ENCODE measurements at places on chromosomes 2 and 18.

GRCh38 chr2:67225287-67225973 lies 171.7 kb upstream of the ETAA1 start:
- no peak for DNase-seq

GRCh38 chr18:484749-485464 lies 15.6 kb downstream of the COLEC12 start:
- no peak for DNase-seq

DNA sequence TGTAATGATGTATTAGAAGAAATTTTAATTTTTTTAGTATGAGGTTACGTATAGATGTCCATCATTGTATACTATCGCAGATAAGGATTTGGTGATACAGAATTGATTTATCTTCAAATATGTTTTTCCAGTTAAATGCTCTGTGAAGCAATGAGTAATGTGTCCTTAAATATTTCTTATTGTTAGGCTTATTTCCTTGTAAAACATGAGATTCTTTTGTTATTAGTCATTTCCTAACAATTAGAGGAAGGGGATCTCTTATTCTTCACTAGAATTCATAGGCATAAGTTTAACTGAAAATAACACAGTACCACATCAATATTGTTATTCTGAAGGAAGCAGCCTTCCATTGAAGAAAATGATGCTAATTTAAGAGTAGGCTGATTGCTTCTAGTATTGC lies 15.5 kb upstream of the OTX1 start:
- no peak for DNase-seq

DNA sequence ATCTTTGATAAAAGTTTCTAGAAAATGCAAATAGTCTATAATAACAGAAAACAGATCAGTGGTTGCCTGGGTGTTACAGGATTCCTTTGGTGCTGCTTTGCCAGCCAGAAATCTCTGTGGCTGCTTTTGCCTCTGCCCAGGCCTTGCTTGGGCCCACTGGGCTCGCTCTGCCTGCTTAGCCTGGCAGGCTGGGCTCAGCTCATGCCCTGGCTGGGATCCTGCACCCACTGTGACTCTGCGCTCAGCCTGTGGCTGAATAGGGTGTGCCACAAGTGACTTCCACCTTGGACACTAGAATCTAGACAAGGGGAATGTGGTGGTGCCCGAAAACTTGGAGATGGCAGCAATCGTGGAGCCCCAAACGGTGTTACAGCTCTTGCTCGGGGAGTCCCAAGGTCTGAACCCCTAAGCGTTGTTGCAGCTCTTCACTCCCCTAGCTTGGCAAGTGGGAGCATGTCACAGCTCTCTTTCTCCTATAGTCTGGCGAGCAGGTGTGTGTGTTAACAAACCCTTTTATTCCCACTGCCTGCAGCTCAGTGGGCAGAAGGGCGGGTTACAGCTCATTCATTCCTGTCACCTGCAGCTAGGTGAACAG lies 50.9 kb downstream of the FBXO48 start:
- no peak for DNase-seq

DNA sequence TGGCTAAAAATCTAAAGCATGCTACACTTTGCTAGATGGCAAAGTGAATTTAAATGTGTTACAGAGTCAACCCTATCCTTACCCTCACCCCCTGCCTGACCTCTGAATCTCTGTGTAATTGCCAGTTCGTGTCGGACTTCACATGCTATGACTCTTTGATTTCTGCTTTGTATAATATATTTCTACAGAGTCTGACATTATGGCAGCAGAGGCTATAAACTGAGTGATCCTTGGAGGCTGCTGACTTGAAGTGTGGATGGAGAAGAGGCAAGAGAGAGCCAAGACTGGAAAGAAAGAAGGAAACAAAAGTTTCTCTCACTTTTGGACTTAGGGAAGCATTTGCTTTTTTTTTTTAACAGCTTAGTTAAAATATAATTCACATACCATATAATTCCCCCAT lies 89.9 kb upstream of the CYP26B1 start:
- DNase-seq, result no peak

GRCh38 chr2:166031054-166031453 lies 77.5 kb upstream of the TTC21B start:
- DNase-seq, result no peak
